ENCODE measurements at places on chromosomes 4 and X.
A peak's percentile ranks its signal among the peaks of the same experiment; 100 is the strongest.

DNA sequence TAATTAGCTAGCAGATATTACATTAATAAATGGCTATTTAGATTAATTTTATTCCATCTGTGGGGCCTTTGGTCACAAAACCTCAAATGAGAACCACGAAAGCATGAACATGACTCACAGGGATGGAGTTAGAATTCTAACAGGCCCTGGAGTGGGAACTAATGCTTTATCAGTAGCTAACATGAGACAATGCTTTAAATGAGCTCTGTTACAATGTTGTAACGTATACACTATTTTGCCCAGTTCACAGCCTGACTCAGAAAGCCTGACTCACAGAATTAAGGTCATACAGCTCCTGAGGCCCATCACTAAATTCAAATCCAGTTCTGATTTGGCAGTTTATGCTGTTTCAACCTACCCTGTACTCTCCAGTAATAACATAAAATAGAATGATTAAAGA, 23.2 kb downstream of the VEGFC start:
- no peak for DNase-seq

- no peak for DNase-seq
Measured at GRCh38 chr4:184890499-184890898, 64.7 kb upstream of the ACSL1 start.

DNA sequence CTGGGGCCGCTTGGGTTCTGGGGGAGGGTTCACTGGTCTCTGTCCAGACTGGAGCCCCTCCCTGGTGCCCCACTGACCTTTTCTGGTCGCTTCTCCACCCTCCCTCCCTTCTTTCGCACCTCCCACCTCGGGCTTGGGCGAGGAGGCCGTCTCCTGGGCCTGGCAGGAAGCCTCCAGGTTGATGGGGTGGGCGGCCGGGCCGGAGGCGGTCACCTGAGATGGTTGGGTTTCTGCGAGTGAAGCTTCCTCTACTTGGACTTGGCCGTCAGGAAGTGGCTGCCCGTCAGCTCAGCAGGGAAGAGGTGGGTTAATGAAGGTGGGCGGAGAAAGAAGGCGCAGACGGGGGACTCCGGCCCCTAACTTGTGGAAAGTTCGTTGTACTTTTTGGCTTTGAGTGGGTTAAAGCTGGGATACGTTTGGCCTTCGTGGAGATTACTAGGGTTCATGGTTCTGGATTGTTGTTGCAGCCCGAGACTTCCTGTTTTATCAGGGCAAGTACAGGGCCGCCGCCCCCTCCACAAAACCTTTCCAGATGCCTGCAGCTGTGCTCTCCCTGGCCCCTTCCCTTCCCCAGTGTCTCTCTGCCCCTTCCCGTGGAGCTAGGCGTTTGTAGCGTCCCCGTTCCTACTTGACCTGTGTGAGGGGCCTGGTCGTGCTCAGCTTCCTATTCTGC, 1.2 kb downstream of the AKAP17A start:
- DNase-seq, result no peak

GRCh38 chr4:106694232-106694631, 325.7 kb upstream of the GIMD1 start:
- no peak for DNase-seq

DNA sequence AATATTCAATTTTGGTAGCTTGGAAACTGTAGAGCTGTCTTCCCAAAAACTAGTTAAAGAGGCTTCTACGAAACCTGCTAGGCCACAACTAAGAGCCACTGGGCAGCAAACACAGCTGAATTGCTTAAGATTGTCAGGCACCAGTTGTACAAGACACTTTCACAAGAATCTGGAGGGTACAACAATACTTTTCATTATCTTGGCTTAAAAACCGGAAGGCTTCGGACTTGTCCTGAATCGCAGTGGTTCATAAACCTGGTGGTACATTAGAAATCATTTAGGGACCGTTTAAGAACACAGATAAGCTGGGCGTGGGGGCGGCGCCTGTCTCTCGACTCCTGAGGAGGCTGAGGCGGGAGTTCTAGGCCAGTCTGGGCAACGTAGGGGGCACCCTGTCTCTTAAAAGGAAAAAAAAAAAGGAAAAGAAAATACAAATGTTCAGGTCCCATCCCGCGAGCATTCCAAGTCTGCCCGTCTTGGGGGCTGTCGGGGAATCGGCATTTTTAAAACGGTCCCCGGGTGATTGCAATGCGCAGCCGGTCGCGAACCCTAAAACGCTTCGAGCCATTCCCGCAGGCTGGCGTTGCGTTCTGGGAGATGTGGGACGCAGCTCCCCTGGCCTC, 763 bp downstream of the PYURF start:
- DNase-seq, result peak; percentile 16

DNA sequence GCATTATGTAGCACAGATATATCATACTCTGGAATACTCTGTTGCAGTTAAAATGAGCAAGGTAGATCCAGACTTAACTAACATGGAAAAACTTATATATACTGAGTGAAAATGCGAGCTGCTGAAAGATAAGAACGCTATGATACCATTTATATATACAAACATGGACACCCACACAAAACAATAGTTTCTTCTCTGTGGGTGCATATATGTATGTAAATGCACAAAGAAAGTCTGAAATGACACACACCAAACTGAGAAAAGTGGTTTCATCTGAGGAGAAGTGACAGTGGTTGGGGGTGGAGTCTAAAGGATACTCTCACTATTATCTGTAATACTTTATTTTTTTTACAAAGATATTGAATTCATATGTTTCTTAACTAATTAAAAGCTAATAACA, 12.2 kb upstream of the FGF2 start:
- DNase-seq, result no peak

DNA sequence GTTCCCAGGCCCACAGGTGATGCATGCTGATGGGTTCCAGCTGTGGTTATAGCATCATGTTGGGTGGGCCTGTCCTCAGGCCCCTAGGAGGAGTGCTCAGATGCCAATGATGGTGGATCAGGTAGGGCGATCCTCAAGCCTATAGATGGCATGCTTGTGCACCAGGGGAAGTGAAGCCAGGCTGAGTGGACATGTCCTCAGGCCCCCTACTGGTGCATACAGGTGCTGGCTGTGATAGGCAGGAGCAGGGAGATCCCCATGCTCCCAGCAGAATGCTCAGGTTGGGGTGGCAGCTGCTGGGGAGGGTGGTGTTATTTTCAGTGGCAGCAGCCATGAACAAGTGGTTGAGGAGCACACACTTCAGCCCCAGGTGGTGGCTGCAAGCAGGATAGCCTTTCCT, 96.0 kb downstream of the SMARCA1 start:
- DNase-seq, result no peak

- no peak for DNase-seq
Measured at GRCh38 chr4:64095398-64095797, 313.9 kb downstream of the TECRL start.

DNA sequence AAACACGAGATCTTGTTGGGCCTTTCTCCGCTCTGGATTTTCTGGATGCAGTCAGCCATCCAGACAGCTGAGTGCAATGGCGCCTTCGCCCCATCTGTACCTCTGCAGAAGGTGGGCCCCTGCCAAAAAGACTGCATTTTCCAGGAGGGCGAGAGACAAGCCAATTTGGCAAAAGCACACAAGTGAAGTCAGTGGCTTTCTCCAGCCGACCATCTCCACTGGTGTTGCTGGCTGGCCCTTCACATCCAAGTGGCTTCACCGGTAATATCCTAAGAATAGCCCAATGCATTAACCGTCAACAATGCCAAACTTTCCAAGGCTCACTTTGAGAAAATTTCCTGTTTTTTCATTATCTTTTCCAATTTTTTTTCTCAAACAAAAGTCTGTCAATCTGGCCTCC, 96.2 kb upstream of the MXRA5 start:
- DNase-seq, result no peak

DNA sequence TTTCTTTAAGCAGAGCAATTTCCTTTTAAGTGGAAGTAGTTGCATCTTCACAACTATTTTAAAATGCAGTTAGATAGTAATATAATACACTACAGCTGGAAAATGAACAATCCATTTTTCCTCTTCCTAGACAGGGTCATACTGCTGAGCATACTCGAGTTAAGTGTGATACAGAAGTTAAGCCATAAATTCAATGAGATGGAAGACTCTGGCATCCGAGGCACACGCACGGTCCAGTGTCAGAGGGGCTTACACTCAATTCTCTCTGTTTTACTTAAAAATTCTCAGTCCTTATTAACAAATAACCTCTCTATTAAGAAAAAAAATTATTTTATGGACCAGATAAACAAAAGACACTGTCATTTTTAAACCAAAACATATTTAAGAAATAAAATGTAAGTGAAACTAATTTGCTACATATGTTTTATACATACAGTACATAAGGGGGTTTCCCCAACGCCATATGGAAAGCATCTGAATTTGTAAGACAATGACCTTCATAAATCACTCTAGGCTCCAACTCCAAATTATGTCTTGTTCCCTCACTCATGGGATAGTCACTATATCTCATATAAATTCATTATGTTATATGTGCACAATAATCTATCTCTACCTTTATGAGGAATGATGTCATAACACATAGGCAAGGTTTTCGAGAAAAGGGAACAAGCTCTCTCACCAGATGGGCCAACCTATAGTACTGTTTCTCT, 315.3 kb downstream of the PAPSS1 start:
- no peak for DNase-seq

DNA sequence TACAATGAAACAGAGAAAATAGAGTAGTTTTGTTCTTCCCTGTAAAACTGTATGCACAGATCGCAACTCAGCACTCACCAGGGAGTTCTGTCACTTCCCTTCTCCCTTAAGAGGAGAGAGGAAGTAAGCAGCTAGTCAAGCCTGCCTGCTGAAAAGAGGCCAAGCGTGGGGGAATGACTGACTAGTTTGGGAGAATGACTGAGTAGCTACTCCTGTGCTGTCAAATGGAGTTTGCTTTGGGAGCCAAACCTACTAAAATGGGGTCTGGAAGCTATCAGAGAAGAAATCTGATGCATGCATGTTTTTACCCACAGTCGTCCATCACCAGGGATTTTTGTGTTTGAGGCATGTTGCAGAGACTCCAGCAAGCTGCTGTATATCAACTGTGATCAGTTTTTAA, 54.6 kb upstream of the LHFPL1 start:
- DNase-seq, result no peak

DNA sequence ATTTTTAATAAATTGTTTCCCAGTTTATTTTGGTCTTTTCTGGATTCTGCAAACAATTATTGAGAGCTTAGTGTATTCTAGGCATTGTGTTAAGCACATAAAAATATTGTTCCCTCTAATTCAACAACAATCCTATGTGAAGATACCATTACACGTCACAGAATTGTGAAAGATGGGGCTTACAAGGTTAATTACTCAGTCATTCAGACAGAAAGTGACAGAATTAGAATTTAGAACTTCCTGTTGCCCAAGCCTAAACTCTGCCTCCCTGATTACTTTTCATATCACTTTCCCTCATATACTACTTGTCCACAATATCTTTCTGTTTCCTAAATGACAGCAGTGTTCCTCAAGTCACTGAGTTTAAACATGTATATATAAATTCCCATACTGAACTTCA, 186.7 kb upstream of the VEGFC start:
- DNase-seq, result no peak

GRCh38 chr4:8082517-8083055, 76.0 kb downstream of the ABLIM2 start:
- DNase-seq, result no peak

- no peak for DNase-seq
Measured at GRCh38 chr4:121597346-121597934, 99.3 kb downstream of the ANXA5 start.

GRCh38 chr4:55650483-55650882, 14.4 kb upstream of the NMU start:
- no peak for DNase-seq

DNA sequence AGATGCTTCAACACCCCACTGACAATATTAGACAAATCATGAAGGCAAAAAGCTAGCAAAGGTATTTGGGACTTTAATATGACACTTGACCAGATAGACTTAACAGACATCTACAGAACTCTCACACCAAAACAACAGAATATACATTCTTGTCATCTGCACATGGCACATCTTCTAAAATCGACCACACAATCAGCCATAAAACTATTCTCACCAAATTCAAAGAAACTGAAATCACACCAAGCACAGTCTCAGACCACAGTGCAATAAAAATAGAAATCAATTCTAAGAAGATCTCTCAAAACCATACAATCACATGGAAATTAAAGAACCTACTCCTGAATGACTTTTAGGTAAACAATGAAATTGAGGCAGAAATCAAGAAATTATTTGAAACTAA, 340.8 kb downstream of the PPP1R2C start:
- no peak for DNase-seq

GRCh38 chr4:129264008-129264657, 168.2 kb downstream of the C4orf33 start:
- no peak for DNase-seq

GRCh38 chr4:7939377-7940108, at the start of gene AFAP1:
TSS of gene AFAP1 (minus strand) at chr4:7939861. CDS start at chr4:7872078, 67,783 bp downstream.
- peak; percentile 95 for DNase-seq

GRCh38 chr4:134911941-134912340, 710.4 kb upstream of the PABPC4L start:
- DNase-seq, result no peak

DNA sequence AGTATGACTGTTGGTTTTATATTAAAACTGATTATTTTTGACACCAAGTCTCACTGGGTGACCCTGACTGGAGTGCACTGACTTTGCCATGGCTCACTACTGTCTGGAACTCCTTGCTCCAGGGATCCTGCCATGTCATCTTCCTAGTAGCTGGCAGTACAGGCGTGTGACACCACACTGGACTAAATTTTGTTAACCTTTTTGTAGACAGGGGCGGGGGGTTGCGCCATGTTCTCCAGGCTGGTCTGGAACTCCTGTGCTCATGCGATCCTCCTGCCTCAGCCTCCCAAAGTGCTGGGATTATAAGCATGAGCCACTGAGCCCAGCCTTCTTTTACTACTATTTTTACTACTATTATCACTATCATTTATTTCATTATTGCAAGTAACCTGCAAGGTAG, 8.9 kb downstream of the XAGE1A start:
- no peak for DNase-seq

DNA sequence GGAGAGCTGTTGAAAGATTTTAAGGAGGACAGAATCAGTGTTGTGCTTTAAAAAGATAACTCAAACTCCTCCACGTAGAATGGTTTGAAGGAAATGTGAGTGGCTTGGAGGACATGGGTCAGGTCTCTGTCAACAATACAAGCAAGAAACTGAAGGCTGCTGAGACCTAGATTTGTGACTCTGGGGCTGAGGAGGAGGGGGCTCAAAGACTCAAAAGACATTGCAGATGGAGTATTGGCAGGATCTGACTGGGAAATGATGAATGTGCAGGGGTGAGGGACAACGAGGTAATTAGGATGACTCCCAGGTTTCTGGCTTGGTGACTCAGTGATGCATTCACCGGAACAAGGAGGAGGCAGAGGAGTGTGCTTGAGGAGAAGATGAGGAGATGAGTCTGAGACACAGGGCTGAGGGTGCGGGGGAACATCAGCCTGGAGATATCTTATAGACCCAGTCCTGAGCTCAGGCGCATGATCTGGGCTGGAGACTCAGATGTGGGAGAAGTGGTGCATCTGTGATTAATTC, 3.3 kb upstream of the RPS4X start:
- no peak for DNase-seq

GRCh38 chr4:92232566-92232965, 71.2 kb upstream of the GRID2 start:
- no peak for DNase-seq

- DNase-seq, result no peak
Measured at GRCh38 chr4:128378668-128379067, 91.1 kb upstream of the PGRMC2 start.

GRCh38 chr4:88752076-88752463, 54.4 kb upstream of the NAP1L5 start:
- DNase-seq, result no peak

GRCh38 chrX:51484616-51485015, 11.8 kb downstream of the NUDT11 start:
- no peak for DNase-seq
